ENCODE measurements at places on chromosomes 3 and 15. TPM values are rescaled to one million over a fixed set of nuclear protein-coding genes. Genes with fewer than 3 reads are reported as not detected.

DNA sequence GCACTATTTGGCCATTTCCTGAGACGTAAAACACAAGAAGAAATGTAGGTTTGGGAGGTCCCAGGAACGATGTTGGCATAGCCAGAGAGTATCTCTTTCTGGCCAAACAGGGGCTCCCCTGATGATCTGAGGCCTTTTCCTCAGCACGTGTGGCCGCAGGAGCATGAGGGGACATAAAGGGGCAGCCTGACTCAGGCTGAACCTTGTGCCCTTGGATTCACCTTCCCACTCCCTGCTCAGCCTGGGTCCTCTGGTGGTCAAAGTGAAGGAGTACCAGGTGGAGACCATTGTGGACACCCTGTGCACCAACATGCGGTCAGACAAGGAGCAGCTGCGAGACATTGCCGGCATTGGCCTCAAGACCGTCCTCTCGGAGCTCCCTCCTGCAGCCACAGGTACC, 10.6 kb downstream of the CAND2 start:
- DNase-seq = no peak

DNA sequence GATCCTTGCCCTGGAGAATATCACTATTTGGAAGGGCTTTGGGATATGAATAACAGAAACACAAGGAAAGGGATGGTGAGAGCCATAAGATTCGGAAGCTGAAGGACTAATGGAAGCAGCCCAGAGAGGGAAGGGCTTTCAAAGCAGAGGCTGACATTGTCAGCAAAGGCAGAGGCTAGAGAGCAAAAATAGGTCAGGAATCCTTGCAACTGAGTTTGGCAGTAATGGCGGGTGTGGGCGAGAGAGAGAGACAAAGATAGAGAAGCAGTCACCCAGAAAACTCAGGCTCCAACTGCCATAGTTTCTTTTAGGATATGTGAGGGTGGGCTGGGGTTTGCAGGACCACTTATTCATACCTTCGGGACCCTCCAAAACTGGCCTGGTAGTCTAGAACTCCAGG, 248.6 kb downstream of the OPA1 start:
- DNase-seq = no peak

GRCh38 chr15:78034495-78035191, 42.9 kb downstream of the TBC1D2B start:
- no peak for DNase-seq

DNA sequence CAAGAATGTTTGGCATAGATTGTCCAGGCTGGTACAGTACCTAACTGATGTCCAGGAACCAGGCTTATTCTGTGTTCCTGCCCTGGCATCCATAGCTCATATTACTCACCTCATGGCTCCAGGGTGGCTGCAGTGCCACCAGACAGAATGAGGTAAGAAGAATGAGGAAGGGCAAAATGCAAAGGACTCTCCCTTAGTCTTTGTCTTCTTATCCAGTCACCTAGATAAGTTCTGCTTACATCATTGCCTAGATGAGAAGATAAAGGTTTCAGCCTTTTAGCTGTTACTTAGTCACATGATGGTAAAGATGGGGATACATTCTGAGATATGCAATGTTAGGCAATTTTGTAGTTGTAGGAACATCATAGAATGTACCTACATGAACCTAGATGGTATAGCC, 45.8 kb downstream of the CHP1 start:
- DNase-seq = no peak

GRCh38 chr15:94383041-94383440, 151.7 kb downstream of the MCTP2 start:
- DNase-seq = no peak

Gene USP50
- not detected for polyA plus RNA-seq

Gene SNX22
- 0.91 TPM for polyA plus RNA-seq

Gene TGM5
- not detected for polyA plus RNA-seq

Gene USP3
- polyA plus RNA-seq = 43.2 TPM

Gene CACNA1D
- polyA plus RNA-seq = 1.5 TPM
